Stimulated activated CD8-positive, alpha-beta memory T cell treated with anti-CD3 and anti-CD28 coated beads, Interleukin-4, amount 100 ng/mL, for 48 hours (primary cell): ENCODE measurements at places on chromosomes 1 and 21.

DNA sequence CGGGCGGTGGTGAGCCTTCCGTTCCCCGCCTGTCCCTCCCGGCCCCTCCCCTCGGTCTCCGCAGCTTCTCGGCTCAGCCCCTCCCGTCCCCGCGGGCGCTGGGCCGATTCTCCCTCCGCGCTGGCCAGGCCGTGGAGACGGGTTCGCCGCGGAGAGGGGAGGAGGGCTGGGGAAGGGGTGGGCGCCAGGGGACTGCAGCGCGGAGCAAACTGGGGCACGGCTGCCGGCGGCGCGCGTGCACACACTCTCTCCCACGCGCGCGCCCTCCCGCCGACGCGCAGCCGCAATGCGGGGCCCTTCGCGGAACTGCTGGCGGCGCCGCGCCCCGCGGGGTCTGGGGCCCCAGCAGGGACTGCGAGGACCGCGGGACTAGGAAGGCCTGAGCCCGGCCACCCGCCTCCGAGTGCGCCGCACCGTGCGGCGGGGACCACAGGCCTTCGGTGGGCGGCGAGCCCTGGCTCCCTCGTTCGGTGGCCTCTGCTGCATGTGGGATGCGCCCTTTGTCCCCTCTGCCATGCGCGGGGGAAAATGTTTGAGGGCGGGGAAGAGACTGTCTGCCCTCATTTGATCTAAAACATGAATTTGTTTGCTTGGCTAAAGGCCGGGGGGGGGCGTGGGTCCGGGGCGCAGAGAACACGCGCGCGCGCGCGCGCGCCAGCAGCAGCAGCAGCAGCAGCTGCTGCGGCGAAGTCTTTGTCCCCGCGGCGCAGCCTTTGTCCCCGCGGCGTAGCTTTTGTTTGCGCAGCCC lies 90.7 kb upstream of the VAMP3 start:
- peak; percentile 54 for DNase-seq

- no peak for DNase-seq
Observed at GRCh38 chr1:36784147-36784859, 250.0 kb downstream of the GRIK3 start.

DNA sequence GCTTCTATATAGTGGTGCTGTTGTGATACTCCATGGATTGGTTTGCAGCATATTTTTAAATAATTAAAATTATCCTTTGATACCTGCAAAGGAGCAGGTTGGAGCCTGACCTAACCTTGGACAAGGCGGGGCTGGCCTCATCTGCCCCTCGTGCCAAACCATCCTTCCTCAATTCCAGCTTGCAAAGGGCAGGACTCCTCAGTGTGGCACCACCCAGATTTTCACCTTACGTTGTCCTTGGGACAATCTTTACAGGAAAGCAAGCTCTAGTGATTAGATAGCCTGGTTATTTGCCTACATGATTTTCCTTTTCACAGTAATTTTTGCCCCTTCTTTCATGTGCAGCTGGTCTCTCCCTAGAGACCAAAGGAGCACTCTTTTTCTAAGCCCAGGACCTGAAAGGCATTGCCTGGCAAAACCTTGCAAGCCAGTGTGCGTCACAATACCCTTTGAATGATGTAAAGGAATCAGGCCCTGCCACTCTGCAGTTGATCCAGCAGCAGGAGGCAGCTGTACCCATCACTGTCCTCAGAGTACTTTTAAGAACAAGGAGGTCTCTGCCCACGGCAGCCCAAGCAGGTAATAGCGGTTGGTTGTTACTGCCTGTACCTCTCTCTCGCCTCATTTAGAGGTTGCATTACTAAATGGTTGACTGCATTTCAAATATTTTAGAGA lies 99.4 kb downstream of the ADSS2 start:
- DNase-seq, result no peak

- DNase-seq, result no peak
Observed at GRCh38 chr21:14483296-14483695, 62.8 kb downstream of the SAMSN1 start.

DNA sequence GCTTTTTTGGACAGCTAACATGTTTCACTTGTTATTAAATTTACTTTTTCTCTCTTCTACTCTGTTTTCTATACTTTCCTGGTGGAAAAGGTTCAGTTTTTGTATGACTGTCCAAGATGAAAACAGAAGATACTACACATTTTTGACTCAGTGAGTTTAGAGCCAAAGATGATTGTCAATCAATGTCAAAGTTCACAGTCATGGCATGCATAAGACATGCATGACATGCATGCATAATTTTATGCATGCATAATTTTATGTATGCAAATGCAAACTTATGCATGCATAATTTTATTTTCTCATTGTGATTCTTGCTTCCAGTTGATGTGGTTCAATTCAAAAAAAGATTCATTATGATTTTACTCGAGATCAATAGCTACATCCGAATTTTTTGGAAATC lies 48.1 kb upstream of the TMPRSS15 start:
- DNase-seq, result no peak

GRCh38 chr1:70436622-70437251 lies 25.7 kb downstream of the CTH start:
- DNase-seq, result no peak

DNA sequence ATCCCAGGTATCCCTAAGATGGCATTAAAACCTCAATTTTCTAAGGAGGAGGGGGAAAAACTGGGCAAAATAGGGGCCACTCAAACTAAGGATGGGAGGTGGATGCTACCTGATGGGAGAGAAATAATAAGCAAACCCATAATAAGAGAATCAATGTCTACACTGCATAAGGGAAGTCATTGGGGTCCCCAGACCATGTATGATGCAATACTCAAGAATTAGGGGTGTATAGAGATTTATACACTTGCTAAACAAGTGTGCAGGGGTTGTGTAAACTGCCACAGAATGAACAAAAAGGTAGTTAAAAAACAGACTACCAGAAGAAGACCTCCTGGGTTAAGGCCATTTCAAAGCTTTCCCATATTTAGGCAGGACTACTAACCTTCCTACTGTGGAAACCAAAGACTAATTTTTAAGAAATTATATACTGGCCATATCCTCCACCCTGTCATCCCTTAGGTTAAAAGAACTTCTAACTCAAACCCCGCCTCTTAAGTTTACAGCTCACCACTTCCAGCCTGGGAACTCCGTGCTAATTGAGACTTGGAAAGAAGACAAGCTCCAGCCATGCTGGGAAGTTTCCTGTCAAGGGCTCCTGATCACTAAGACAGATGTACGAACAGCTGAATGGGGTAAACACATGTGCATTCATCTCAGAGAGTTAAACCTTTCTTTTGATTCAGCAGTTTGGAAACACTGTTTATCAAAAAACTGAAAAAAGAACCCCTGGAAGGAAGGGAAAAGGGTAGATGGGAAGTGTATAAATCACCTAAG lies 64.4 kb upstream of the TLR5 start:
- peak; percentile 9 for DNase-seq

- no peak for DNase-seq
Observed at GRCh38 chr1:245485996-245486395, 331.2 kb downstream of the KIF26B start.

- no peak for DNase-seq
Observed at GRCh38 chr1:59045137-59045536, 251.8 kb upstream of the FGGY start.

GRCh38 chr1:41391834-41392527 lies 30.7 kb downstream of the FOXO6 start:
- no peak for DNase-seq
